ENCODE measurements at places on chromosomes 2 and 18.

DNA sequence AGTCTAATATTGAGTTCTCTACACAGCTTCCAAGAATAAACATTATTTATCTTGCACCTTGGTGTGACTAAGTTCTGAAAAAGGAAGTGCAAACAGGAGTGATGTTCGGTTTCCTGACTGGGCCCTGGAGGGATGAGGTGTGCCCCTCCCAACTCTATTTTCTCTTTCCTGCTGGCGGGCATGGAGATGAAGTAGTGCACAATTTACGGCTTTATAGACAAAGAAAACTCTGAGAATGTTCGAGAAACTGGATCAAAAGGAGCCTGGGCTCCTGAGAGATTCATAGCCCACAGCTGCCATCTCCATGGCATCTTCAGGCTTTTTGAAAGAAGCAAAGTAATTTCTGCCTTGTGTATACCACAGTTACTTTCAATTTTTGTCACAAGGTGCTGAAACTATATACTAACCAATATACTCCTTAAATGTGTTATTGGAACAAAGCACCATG, 22.3 kb downstream of the LRATD1 start:
- DNase-seq, result no peak

- no peak for DNase-seq
These were observed 70.1 kb downstream of the OXER1 start for GRCh38 chr2:42693688-42694479.

DNA sequence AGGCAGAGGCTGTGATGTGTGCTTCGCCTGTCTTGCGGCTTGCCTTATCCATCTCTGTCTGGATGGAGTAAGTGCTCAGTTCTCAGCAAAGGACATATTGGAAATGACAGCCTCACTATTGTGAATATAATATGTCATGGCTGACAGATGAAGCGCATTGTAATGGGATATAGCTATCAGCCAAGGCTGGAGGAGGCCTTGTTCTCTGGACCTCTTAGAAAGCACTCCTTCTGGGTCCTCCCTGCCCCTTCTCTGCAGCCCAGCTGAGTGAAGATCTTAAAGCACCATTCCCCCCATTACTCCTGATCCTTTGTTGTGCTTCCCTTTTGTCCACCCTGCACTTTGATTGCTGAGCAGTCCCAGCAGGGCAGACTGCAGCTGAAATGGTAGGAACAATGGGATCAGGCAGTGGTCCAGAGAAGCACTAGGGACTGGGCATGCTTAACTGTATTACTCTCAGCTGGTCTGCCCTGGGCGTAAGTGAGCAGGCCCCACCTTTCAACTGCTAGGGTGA, 265.3 kb downstream of the SETBP1 start:
- no peak for DNase-seq

DNA sequence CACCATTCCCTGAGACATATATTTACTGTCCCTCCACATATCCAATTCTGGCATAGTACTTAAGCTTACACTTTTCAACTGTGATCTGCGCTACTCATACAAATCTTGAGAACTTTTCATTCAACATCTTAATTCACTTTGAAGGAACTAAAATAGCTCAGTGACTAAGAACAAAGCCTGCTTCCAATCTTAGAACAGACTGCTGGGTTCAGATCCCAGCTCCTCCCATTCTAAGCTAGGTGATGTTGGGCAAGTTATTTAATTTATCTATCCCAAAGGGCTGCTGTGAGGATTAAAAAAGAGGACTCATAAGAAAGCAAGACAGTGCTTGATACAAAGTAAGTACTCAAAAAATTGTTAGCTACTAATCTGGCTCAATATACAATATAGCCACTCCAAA, 57.9 kb downstream of the UGP2 start:
- DNase-seq, result no peak

- DNase-seq, result no peak
These were observed 45.6 kb downstream of the RAMP1 start for GRCh38 chr2:237904831-237905599.

Measured in activated CD4-positive, alpha-beta T cell treated with anti-CD3 and anti-CD28 coated beads, Interleukin-2, amount 50 U/mL, for 4 hours (primary cell).